Upper lobe of right lung (tissue), 1 donor: ENCODE measurements at places on chromosomes 11 and 22. TPM values are rescaled to one million over a fixed set of nuclear protein-coding genes. Genes with fewer than 3 reads are reported as not detected.

Gene GALR3
- not detected for total RNA-seq

DNA sequence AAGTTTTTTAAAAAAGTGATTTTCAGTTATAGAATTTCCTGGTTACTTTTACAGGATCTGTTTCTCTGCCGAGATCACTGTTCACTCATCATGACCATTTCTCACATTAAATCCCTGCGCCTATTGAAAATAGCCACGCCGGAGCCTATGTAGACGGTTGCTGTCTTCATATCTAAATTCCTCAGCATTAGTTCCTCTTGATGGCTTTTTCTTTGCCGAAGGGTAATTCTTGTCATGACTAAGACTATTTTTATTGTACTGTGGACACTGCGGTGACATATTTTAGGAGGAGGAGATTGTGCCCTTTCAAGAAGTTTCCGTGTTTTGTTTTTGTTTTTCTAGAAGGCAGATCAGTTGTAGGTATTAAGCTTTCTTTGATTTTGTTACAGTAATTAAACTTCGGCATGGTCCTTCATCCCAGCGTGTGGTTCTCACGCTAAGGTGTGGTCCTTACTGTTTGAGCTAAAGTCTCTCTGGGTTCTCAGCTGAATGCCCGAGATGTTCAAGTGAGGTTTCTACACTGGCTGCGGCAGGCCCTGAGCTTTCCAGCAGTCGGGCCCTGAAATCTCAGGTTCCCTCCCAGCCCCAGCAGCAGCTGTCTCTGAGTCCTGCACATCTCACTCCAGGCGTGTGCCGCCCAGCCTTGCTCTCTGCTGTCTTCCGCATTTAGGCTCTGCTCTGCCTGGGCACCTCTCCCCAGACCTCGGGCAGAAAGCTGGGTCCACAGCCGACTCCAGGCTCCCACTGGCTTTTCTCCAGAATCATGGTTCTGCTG, 1110.5 kb downstream of the TBC1D22A start:
- peaks cover 5% of the 10 kb centered on the region for H3K27me3 ChIP-seq
- no peaks in the 10 kb centered on the region for H3K36me3 ChIP-seq
- no peak overlapping the region for H3K4me3 ChIP-seq
- H3K4me1 ChIP-seq = no peaks in the 10 kb centered on the region
- no peak overlapping the region for H3K27ac ChIP-seq

GRCh38 chr11:11816511-11817314, 25.1 kb upstream of the USP47 start:
- DNase-seq = no peak
- no peak overlapping the region for H3K4me3 ChIP-seq
- H3K36me3 ChIP-seq = no peaks in the 10 kb centered on the region

GRCh38 chr22:21734540-21735199, 924 bp downstream of the YPEL1 start:
- H3K27me3 ChIP-seq = no peaks in the 10 kb centered on the region
- no peaks in the 10 kb centered on the region for H3K36me3 ChIP-seq
- H3K4me3 ChIP-seq = peak overlapping the region; percentile 56
- DNase-seq = no peak
- peak overlapping the region; percentile 59 for H3K27ac ChIP-seq

DNA sequence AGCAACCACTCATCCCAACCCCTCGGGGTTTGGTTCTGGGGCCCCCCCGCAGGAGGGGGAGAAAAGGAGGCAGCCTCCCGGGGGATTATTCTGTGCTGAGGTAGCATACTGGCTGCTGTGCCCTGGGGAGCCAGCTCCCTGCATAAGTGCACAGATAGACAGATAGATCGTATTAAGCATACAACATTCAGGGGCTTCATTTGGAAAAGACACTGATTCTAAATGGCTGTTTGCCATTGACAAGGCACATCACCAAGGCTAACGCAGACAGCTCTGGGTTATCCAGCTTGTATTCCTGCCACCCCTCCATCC, 547.9 kb downstream of the BUD13 start:
- H3K4me1 ChIP-seq = no peaks in the 10 kb centered on the region
- H3K27ac ChIP-seq = no peak overlapping the region
- no peak overlapping the region for H3K4me3 ChIP-seq
- no peak for DNase-seq
- H3K27me3 ChIP-seq = no peaks in the 10 kb centered on the region

DNA sequence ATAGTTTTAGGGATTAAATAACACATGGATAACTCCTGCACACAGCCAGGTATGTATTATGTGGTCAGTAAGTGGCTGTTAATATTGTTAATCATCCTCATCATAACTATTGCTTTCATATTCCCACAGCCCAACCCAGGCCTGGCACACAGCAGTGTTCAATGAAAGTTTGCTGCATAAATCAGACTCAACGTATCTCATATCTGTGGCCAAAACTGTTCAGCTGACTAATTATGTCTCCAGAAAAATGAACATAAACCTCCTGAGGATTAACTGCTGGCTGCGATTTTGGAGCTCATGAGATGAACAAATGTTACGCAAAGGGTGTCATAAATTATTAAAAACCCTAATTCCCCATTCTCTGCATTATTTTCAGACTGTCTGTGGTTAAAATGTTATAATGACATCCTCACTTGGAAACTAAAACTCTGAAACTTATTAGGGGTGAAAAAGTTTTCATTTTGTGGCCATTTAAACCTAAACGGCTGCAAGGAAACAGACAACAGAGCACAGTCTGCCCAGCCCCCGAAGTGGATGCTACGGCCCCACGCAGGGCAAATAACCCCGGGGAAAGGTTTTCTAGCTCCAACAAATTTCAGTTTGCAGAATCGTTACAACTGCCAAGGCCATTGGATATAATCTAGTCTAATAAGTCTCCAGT, 17.3 kb downstream of the ABCC8 start:
- H3K4me1 ChIP-seq = no peaks in the 10 kb centered on the region
- H3K27ac ChIP-seq = no peak overlapping the region
- no peaks in the 10 kb centered on the region for H3K36me3 ChIP-seq
- H3K27me3 ChIP-seq = no peaks in the 10 kb centered on the region
- no peak overlapping the region for H3K4me3 ChIP-seq
- no peak for DNase-seq

Gene SPCS2
- total RNA-seq = 178 TPM

GRCh38 chr11:118827118-118827517, 36.2 kb upstream of the DDX6 start:
- no peaks in the 10 kb centered on the region for H3K27me3 ChIP-seq
- no peak overlapping the region for H3K27ac ChIP-seq
- H3K4me3 ChIP-seq = no peak overlapping the region
- H3K36me3 ChIP-seq = no peaks in the 10 kb centered on the region
- DNase-seq = no peak
